ENCODE measurements at places on chromosomes 2 and 18. TPM values are rescaled to one million over a fixed set of nuclear protein-coding genes. Genes with fewer than 3 reads are reported as not detected.

TRIM43 gene
- total RNA-seq = not detected

RAB17 gene
- not detected for total RNA-seq

FSIP2 gene
- total RNA-seq = 0.37 TPM

COL4A3 gene
- total RNA-seq = under 0.01 TPM

SERPINB11 gene
- not detected for total RNA-seq

TLX2 gene
- under 0.01 TPM for total RNA-seq

AFF3 gene
- not detected for total RNA-seq

SLC1A4 gene
- 4.3 TPM for total RNA-seq

MLPH gene
- 49.5 TPM for total RNA-seq

TNS1 gene
- total RNA-seq = 68.7 TPM

CAVIN2 gene
- 20.6 TPM for total RNA-seq

FASTKD2 gene
- total RNA-seq = 42.6 TPM

LMAN1 gene
- 168 TPM for total RNA-seq

CD226 gene
- total RNA-seq = 0.59 TPM

SEPTIN10 gene
- 76.0 TPM for total RNA-seq

EHD3 gene
- total RNA-seq = 14.7 TPM

SPP2 gene
- total RNA-seq = not detected

GPAT2 gene
- total RNA-seq = 21.7 TPM

SANBR gene
- 8.5 TPM for total RNA-seq

AKAIN1 gene
- not detected for total RNA-seq

ACVR1C gene
- total RNA-seq = not detected

HNRNPLL gene
- 28.3 TPM for total RNA-seq

PRKAG3 gene
- total RNA-seq = not detected

SERTAD2 gene
- total RNA-seq = 14.5 TPM

B4GALT6 gene
- 3.7 TPM for total RNA-seq

FARP2 gene
- 39.7 TPM for total RNA-seq

ANKRD62 gene
- total RNA-seq = not detected

FBXO41 gene
- total RNA-seq = 1.8 TPM

MERTK gene
- total RNA-seq = 0.39 TPM

TUBA3E gene
- total RNA-seq = not detected

CTNNA2 gene
- total RNA-seq = not detected

HOXD12 gene
- not detected for total RNA-seq

KCNG3 gene
- total RNA-seq = not detected

LCT gene
- total RNA-seq = not detected

GALNT3 gene
- 0.20 TPM for total RNA-seq

DDX1 gene
- total RNA-seq = 67.1 TPM
